ENCODE measurements at places on chromosomes 13 and 19.

GRCh38 chr13:112996671-112997091 is 27.7 kb downstream of the MCF2L start:
- no peak for DNase-seq
- peaks cover 8% of the 10 kb centered on the region for H3K4me1 ChIP-seq
- H3K4me3 ChIP-seq: no peak overlapping the region
- no peaks in the 10 kb centered on the region for H3K27me3 ChIP-seq

DNA sequence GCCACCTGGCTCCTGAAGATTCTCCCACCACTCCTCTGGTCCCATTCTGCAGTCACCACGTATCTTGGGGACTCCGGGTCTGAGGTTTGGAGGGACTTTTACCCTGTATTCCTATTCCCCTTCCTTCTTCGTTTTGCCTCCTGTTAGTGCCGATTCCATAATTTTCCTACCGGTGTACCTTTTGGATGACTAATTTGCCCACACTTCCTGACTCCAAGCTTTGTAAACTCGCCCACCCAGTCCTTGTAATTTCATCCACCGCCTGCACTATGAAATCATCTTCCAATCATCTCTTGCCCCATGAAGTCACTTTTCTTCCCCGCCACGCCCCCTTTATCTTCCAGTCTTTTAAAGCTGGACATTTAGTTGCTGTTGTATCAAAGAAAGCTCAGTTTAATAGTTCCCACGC is 572 bp downstream of the UCHL3 start:
- peak; percentile 18 for DNase-seq
- no peaks in the 10 kb centered on the region for H3K27me3 ChIP-seq
- H3K4me1 ChIP-seq: peaks cover 20% of the 10 kb centered on the region
- no peaks in the 10 kb centered on the region for H3K36me3 ChIP-seq

DNA sequence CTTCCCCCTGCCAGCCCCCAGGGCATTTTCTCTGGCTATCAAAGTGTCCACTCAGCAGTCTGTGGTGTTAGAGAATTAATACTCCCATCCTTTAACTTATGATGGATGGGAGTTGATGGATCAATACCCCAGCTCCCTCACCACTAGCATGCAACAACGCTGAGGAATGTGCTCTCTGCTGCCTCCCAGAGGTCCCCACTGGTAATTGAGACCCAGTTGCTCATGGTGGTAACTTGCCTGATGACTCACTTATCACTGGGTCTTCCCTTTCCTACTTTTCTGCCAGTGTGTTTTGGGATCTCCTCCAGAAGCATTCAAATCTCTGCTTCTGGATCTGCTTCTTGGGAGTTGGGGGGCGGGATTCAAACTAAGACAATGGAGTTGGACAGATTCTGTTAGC is 20.3 kb upstream of the CACNA1A start:
- H3K27ac ChIP-seq: no peak overlapping the region
- DNase-seq: no peak
- H3K4me3 ChIP-seq: no peak overlapping the region
- no peaks in the 10 kb centered on the region for H3K27me3 ChIP-seq

DNA sequence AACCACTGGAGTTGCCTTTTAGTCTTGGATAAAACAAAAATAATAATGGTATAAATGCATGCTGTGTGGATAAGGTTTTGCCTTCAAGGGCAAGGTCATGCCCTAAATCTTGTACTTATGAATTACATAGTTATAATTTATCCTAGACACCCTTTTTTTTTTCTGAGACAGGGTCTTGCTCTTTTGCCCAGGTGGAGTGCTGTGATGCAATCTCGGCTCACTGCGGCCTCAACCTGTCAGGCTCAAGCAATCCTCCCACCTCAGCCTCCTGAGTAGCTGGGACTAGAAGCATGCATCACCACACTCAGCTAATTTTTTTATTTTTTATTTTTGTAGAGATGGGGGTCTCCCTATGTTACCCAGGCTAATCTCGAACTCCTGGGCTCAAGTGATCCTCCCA is 7.7 kb upstream of the DACT3 start:
- H3K27me3 ChIP-seq: no peaks in the 10 kb centered on the region
- peaks cover 1% of the 10 kb centered on the region for H3K36me3 ChIP-seq
- no peaks in the 10 kb centered on the region for H3K4me1 ChIP-seq
- H3K27ac ChIP-seq: no peak overlapping the region

DNA sequence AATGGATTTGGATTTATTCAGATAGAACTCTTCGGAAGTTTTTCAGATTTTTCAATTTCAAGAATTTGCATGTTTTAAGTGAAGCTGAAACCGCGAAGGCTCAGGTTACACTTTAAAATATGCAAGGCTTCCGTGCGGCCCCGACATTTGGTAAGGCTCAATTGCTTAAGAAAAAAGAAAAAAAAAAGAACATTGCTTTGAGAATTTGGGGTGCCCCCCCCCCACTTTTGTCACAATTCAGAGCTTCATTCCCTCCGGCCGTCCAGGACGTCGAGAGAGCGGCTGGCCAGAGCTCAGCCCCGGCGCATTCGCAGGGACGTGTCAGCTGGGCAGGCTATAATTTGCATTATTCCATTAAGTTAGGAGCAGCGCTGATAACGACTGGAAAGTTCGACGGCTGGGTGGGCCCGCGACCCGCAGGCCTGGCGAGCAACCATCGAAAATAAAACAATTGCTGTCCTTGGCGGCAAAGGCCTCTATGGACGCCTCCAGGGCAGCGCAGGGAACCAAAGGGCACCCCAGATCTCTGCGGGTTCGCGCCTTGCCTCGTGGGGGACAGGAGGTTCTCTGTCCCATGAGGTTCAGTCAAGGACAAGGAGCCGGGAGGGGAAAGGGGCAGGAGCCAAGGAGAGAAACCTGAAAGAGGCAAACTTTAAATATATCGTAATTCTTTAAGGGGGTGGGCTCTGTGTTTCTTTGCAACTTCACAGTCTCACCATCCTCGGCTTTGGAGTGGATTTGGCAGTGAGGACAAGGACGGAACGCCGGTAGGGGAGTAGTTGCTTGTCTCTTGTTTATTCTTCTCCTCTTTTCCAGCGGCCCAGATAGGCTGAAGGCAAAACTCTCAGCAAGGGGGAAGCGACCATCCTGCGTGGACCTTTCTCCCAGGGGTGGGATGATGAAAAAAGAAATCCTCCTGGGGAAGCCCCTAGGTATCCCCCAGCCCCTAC is 7.0 kb downstream of the SOX21 start:
- no peak for DNase-seq
- H3K36me3 ChIP-seq: no peaks in the 10 kb centered on the region
- H3K4me1 ChIP-seq: peaks cover 14% of the 10 kb centered on the region

DNA sequence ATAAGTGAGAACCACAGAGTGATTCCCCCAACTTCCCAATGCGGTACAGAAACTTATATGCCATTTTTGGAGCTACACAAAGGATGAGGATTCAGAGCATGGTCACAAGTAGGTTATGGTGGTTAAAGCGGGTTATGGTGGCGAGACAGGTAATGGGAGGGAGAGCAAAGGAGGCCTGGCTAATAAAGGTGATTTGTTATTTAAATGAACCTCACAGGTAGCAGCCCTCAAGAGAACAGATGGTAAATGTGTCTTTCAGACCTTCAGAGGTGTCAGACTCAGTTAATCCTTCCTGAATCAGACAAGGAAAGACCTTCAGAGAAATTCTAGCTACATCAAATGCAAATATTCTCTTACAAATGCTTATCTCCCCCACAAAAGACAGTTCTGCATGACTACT is 1971.4 kb downstream of the OLFM4 start:
- H3K4me3 ChIP-seq: no peak overlapping the region
- H3K27me3 ChIP-seq: no peaks in the 10 kb centered on the region
- no peaks in the 10 kb centered on the region for H3K4me1 ChIP-seq
- no peak for DNase-seq
- no peak overlapping the region for H3K27ac ChIP-seq

GRCh38 chr13:26075498-26075897 is 23.7 kb upstream of the SHISA2 start:
- H3K36me3 ChIP-seq: no peaks in the 10 kb centered on the region
- H3K4me3 ChIP-seq: no peak overlapping the region
- no peaks in the 10 kb centered on the region for H3K4me1 ChIP-seq
- no peak overlapping the region for H3K27ac ChIP-seq

- H3K4me1 ChIP-seq: no peaks in the 10 kb centered on the region
- no peaks in the 10 kb centered on the region for H3K36me3 ChIP-seq
- no peak for DNase-seq
- no peak overlapping the region for H3K27ac ChIP-seq
- H3K27me3 ChIP-seq: no peaks in the 10 kb centered on the region
- H3K4me3 ChIP-seq: no peak overlapping the region
Measured at GRCh38 chr13:37187621-37188020, 82.2 kb upstream of the CSNK1A1L start.

GRCh38 chr13:94515374-94515773 is 35.9 kb upstream of the DCT start:
- no peaks in the 10 kb centered on the region for H3K36me3 ChIP-seq
- H3K27ac ChIP-seq: no peak overlapping the region
- no peak overlapping the region for H3K4me3 ChIP-seq

DNA sequence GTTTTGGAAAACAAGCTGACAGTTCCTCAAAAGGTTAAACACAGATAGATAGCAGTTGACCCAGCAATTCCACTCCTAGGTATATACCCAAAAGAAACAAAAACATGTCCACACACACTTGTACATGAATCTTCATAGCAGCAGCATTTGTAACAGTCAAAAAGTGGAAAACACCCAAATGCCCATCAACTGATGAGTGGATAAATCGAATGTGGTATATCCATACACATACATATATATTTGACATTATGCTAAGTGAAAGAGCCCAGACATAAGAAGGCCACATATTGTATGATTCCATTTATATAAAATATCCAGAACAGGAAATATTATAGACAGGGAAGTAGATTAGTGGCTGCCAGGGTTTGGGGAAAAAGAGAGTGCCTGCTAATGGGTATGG is 7.9 kb upstream of the HMGB1 start:
- no peak for DNase-seq
- H3K27me3 ChIP-seq: no peaks in the 10 kb centered on the region
- H3K27ac ChIP-seq: no peak overlapping the region
- H3K36me3 ChIP-seq: no peaks in the 10 kb centered on the region
- no peaks in the 10 kb centered on the region for H3K4me1 ChIP-seq

GRCh38 chr19:19550972-19551852 is 13.1 kb downstream of the CILP2 start:
- no peak for DNase-seq
- H3K36me3 ChIP-seq: no peaks in the 10 kb centered on the region
- no peak overlapping the region for H3K4me3 ChIP-seq
- H3K27ac ChIP-seq: no peak overlapping the region

All from thoracic aorta (tissue), 2 donors.